Smooth muscle cell of the pulmonary artery (primary cell): ENCODE measurements at places on chromosomes 6 and 20. TPM values are rescaled to one million over a fixed set of nuclear protein-coding genes. Genes with fewer than 3 reads are reported as not detected.

The ATP6V1G2 gene
- 1.5 and 4.3 TPM in 2 replicates for total RNA-seq

The PRR18 gene
- not detected in 2 replicates for total RNA-seq

The CLVS2 gene
- not detected in 2 replicates for total RNA-seq

The NMBR gene
- total RNA-seq, result 0.07 TPM in 2 replicates

The CFB gene
- total RNA-seq, result 49.7 and 81.0 TPM in 2 replicates

The RAB44 gene
- total RNA-seq, result 0.03 TPM in 1 of 2 replicates, not detected in the other

The NINL gene
- total RNA-seq, result 5.4 and 5.7 TPM in 2 replicates

The SAMD3 gene
- total RNA-seq, result 9.3 and 9.7 TPM in 2 replicates

The TMC2 gene
- total RNA-seq, result not detected in 2 replicates

The BHLHE23 gene
- not detected in 2 replicates for total RNA-seq

The BFSP1 gene
- total RNA-seq, result 1.3 and 1.6 TPM in 2 replicates

The SPATS1 gene
- total RNA-seq, result not detected in 2 replicates

The FUT9 gene
- not detected in 2 replicates for total RNA-seq

The TMEM217 gene
- total RNA-seq, result 1.4 and 2.2 TPM in 2 replicates

The CDC25B gene
- total RNA-seq, result 32.2 and 33.4 TPM in 2 replicates

The DLK2 gene
- 0.20 and 0.86 TPM in 2 replicates for total RNA-seq

The LGSN gene
- total RNA-seq, result 0.07 TPM in 1 of 2 replicates, not detected in the other

The PRRT1 gene
- 0.36 and 0.39 TPM in 2 replicates for total RNA-seq

The CST7 gene
- total RNA-seq, result not detected in 2 replicates

The TRIM40 gene
- not detected in 2 replicates for total RNA-seq

The SNAI1 gene
- 1.4 and 2.3 TPM in 2 replicates for total RNA-seq

The OTOR gene
- total RNA-seq, result not detected in 2 replicates

The TNFRSF21 gene
- total RNA-seq, result 6.3 and 18.0 TPM in 2 replicates

The BPIFA1 gene
- not detected in 2 replicates for total RNA-seq

The AHI1 gene
- 22.5 and 28.1 TPM in 2 replicates for total RNA-seq

The C20orf96 gene
- 2.9 and 5.0 TPM in 2 replicates for total RNA-seq

The ADTRP gene
- 2.0 and 9.0 TPM in 2 replicates for total RNA-seq

The ZC3H12D gene
- 0.17 and 0.33 TPM in 2 replicates for total RNA-seq

The PACSIN1 gene
- total RNA-seq, result 0.07 TPM in 1 of 2 replicates, not detected in the other

The REM1 gene
- 0.07 and 4.0 TPM in 2 replicates for total RNA-seq

The RCAN2 gene
- total RNA-seq, result 0.30 and 2.3 TPM in 2 replicates
